HepG2 (cell line): ENCODE measurements at places on chromosomes 11 and 22. TPM values are rescaled to one million over a fixed set of nuclear protein-coding genes. Genes with fewer than 3 reads are reported as not detected.

ACTN3 gene
- total RNA-seq: 0.04 TPM in 1 of 2 replicates, not detected in the other

OR8K3 gene
- not detected in 2 replicates for total RNA-seq

- peaks cover 14% of the 10 kb centered on the region for H3K4me1 ChIP-seq
- H3K36me3 ChIP-seq: peaks cover 59% of the 10 kb centered on the region
- H3K27me3 ChIP-seq: no peaks in the 10 kb centered on the region
These were observed 17.6 kb downstream of the F2 start for GRCh38 chr11:46736615-46737014.

CATSPERZ gene
- total RNA-seq: 0.22 and 0.73 TPM in 2 replicates
